Caco-2 (cell line): ENCODE measurements at places on chromosomes 1 and 21.

DNA sequence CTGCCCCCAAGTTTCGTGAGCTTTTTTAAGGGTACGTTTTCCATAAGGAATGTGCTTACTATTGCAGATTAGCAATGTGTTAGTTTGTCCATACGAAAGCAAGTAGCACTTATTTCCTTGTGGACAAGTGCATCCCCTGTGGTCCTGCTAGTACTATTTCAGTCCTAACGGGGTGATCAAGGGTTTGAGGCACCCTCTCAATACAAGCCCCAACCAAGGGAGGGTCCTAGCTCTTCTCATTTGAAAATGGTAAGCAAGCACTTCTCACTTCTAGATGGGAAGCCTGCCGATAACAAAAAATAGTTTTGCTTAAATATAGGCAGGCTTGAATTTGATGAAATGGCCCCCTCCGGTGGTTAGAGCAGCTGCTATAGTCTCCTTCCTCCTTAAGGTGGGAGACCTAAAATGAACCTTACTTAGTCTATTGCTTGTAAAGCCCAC, 64.0 kb upstream of the HMCN1 start:
- no peak for DNase-seq

DNA sequence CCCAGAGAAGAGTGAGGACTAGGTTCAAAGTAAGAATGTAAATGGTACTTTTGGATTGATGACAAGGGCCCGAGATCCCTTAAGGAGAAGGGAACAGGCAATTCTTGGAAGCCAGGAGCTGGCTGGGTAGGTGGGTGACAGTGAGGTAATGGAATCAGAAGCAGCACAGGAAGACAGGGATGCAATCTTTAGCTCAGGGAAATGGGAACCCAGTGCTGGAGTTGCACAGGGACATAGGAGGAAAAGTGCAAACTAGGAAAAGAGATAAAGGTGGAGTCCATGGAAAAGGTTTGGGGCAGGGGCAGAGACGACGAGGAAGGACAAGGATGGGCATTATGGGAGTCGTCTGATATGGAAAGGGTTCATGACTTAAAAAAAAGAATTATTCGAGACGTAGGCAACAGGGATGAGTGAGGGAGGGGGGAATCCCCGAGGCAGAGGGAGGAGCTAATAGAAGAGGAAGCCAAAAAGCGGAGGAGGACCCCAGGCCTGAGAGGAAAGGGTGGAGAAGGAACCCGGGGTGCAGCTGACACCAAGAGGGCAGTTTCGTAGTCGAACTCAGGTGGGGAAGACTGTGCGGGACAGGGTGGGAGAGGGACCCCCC, 495 bp downstream of the PI4KB start:
- DNase-seq, result no peak

DNA sequence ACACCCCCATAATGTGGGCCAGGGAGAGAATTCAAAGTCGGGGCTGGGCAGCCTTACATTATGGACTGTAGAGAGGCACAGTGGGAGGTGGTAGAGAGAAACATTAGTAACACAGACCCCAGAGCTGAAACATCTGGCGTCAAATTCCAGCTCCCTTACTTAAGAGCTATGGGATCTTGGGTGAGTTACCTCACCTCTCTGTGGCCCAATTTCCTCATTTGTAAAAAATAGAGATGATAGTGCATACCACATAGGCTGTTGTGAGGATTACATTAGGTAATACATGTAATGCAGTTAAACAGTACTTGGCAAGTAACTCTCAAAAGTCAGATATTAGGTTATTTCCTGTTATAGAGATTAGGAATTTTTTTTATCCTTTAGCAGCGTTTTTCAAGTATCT, 160.5 kb upstream of the KIAA0040 start:
- DNase-seq, result no peak

- DNase-seq, result no peak
Measured at GRCh38 chr1:173914366-173914871, 2.7 kb downstream of the SERPINC1 start.

GRCh38 chr1:115668579-115668978, 26.8 kb downstream of the VANGL1 start:
- no peak for DNase-seq

DNA sequence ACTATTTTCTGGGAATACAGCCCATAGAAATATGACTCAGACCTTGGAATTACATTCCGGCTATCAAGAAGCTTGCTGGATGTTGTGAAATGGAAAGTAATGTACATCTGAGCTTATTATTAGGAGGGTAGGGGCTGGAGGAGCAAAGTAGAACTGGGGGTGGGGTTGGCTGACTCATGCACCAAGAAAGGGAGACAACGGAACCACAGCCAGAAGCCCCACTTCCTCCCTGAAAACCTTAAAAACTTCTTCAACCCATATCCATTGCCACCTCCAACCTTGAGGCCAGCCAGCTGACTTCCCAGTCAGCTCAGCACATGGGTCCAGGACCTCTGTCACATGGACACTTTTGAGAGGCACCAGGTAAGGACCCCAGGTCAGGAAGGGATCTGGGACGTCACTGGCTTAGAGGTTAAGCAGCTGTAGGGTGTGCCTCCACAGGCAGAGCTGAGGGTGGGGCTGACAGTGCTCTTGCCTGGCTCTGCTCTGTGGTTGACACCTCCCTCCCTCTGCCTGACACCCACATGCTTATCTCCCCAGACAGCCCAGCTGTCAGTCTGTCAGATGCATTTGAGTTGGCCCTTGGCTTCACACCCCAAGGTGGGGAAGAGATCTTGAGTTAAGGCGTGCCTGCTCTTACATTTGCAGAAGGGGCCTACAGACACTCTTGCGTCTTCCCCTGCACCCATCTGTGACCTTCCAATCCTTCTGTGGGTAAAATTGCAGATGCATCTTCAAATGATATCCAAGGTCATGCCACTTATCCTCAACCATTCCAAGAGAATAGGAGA, 5.7 kb upstream of the ZNF683 start:
- DNase-seq, result no peak

DNA sequence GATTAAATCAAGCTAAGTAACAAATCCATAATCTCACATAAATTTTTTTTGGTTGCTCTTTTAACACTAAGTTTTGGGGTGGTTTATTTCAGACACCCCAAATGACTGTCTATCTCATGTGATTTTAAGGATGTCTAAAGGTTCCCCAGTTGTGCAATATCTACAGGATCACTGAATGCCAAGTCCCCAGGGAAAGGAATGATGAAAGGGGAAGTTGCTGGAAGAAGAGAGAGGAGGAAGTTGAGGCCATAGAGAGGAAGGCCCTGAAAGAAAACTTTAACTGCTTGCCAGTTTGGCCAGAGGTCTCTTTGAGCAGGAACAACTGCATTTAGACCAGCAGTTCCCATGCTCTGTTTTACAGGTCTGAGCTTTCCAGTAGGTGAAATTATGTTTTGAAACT, 27.5 kb upstream of the SLC19A2 start:
- DNase-seq, result no peak

GRCh38 chr1:220342853-220343252, 70.6 kb upstream of the RAB3GAP2 start:
- no peak for DNase-seq

GRCh38 chr1:241475671-241476070, 43.9 kb downstream of the FH start:
- no peak for DNase-seq

- no peak for DNase-seq
Measured at GRCh38 chr1:92923664-92924063, 37.6 kb downstream of the DIPK1A start.

DNA sequence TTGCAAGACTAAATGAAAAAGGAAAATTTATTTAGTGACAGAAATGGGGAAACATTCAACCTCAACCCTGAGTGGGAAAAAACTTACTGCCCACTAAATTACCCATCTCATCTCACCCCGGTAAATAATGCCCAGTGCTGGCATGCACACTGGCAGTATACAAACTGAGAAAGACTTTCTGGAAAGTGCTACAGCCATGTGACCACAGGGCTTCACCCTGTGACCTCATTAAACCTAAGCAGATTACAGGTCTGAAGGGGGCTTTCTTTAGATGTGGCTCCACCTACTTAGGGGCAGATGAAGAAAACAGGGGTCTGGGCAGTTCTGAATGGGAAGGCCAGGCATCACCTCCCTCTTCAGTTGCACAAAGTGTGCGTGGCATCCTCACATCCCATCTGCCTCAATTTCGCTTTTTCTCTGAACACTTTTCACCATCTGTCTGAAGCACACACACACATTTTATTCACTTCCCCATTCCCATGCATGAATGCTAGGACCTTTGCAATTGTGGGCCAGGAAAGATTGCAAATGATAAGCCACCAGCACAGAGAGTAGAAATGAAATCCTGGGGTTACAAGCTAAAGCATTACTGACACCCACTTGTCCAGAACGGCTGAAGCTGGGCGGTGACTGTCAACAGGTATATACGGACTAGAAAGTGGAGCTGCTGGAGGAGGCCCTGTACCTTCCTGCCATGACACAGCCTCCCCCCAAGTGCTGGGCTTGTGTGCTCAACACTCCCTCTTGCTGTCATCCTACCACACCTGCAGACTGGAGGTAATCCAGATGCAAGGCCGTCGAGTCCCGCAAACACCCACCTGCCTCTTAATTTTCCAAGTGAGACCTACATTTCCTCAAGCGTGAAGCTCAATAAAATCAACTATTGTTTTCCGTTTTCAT, 2.7 kb downstream of the NADK start:
- DNase-seq, result no peak

DNA sequence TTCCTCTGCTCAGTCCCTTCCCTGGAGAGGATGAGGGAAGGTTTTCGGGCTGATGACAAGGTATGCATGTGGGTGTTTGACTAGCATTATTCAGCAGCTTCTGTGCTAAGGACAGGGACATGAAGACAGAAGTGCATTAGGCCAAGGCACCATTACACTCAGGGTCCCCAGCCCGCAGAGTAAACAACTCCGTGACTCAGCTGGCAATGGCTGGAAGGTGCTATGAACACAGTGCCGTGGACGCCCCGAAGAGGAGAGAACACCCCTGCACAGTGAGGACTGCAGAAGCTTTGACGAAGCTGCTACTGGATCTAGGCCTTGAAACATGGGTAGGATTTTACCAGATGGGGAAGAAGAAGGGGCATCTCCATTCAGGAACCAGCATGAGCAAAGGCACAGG, 13.7 kb upstream of the EPS8L3 start:
- no peak for DNase-seq

GRCh38 chr1:218330043-218330623, 15.0 kb upstream of the TGFB2 start:
- peak; percentile 9 for DNase-seq

DNA sequence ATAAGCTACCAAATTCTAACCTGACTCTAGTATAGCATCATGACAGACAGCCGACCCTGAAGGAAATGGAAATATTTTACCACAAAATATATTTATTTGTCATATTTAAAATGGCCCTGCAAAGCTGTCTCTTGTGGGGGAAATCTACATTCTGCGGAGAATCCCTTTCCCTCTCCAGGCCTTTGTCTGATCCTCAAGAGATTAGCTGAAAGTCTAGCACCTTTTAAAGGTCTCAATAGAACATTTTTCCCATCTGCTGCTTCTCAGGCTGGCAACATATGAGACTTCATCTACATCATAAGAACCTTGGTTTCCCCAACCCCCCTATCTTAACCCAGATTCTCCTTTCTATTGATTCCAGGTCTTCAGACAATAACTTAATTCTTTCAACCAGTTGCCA, 1.7 kb upstream of the OR11L1 start:
- no peak for DNase-seq

- DNase-seq, result peak; percentile 8
Measured at GRCh38 chr1:42431514-42431913, 24.3 kb downstream of the ZMYND12 start.

GRCh38 chr1:5811419-5811818, 180.8 kb downstream of the NPHP4 start:
- DNase-seq, result no peak

GRCh38 chr1:10941891-10942541, 70.4 kb upstream of the TARDBP start:
- DNase-seq, result peak; percentile 56

- peak; percentile 7 for DNase-seq
Measured at GRCh38 chr1:4109628-4109940, 209.5 kb upstream of the C1orf174 start.

GRCh38 chr1:219660666-219661463, 48.0 kb upstream of the ZC3H11B start:
- peak; percentile 75 for DNase-seq

- no peak for DNase-seq
Measured at GRCh38 chr1:43522431-43522775, 8.3 kb upstream of the PTPRF start.

GRCh38 chr1:181809991-181810545, 251.4 kb downstream of the ZNF648 start:
- DNase-seq, result no peak

- DNase-seq, result no peak
Measured at GRCh38 chr1:59520827-59521418, 224.0 kb downstream of the FGGY start.

DNA sequence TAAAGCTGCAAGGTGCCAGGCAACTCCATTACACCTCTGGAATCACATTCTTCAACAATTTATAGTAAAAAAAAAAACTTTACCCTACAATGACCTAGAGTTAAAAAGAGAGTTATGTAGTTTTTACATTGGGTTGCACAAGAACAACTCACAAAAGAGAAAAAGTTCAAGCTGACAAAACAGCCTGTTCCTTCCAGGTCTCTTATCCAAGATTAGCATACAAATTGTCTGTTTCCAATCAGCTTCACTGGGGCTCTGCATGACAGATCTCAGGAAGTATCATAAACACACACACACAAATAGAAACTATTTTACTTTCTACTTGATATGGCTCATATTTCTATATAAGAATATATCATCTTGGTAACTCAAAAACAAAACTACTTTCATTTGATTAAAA, 154.6 kb downstream of the PCNX2 start:
- DNase-seq, result no peak

DNA sequence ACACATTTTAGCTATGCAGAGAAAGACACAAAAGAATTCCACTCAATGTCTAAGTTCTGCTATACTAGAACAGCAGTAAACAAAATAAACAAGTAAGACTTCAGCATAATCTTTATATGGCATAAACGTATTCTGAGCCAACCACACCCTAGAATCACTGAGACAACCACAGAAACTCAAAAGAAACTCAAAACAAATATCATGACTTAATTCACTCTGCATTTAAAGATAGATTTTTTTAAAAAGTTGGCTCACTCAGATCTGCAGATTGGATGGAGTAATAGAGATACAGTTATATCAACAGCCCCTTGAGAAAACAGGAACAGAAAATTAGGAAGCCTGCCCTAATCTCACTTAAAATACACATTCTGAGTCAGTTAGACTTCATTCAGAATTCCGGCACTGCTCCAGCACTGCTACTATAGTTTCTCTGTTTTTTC, 95.0 kb downstream of the COL24A1 start:
- DNase-seq, result no peak

DNA sequence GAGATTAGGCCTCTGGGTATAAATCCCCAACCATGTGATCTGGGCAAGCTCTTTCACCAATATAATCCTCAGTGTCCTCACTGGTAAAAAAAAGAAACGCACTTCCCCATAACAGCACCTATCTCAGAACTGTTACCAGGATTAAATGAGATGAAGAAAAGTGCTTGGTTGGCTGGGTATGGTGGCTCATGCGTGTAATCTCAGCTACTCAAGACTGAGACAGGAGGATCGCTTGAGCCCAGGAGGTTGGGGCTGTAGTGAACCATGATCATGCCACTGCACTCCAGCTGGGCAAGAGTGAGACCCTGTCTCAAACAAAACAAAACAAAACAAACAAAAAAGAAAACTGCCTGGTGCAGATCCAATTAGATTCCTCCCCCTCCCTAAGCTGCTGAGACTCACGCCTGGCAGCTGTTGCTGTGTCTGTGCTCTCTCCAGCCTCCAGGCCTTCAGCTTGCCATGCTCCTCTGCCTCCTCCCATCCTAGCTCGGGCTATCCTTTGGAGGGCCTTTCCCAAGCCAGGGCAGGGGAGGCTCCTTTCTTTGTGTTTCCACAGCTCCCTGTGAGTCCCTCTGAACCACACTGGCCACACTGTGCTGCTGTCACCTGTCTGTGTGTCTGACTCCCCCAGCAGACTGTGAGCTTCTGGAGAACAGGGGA, 19.0 kb downstream of the CYB5RL start:
- DNase-seq, result no peak

- no peak for DNase-seq
Measured at GRCh38 chr21:37699024-37699775, 217.1 kb downstream of the KCNJ6 start.
